ENCODE measurements at places on chromosomes 2 and 18.

- no peak for DNase-seq
Measured at GRCh38 chr2:236334122-236334876, 70.1 kb upstream of the ASB18 start.

DNA sequence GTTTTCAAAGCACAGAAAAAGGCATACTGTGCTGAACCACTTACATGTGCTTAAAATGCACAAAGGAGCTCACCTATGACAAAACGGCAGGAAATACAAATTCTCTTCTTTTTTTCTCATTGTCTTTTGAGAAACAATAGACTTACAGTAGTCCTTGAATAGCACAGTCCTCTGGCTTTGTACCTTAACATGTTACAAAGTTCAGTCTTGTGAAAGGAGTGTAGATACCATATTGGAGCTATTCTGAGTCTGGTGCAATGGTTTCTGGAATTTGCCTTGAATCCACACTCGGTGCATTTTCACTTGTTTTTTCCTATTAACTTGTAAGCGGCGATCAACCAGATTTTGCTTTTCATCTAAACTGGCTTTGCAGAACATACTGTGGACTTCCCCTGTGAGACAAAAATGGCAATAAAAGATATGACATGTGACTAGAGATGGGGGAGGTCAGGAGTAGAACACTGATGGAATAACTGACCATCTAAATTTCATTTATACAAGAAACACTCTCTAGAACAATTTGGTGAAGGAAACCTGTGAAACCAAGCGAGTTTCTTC, 109.7 kb downstream of the METTL8 start:
- DNase-seq, result no peak

DNA sequence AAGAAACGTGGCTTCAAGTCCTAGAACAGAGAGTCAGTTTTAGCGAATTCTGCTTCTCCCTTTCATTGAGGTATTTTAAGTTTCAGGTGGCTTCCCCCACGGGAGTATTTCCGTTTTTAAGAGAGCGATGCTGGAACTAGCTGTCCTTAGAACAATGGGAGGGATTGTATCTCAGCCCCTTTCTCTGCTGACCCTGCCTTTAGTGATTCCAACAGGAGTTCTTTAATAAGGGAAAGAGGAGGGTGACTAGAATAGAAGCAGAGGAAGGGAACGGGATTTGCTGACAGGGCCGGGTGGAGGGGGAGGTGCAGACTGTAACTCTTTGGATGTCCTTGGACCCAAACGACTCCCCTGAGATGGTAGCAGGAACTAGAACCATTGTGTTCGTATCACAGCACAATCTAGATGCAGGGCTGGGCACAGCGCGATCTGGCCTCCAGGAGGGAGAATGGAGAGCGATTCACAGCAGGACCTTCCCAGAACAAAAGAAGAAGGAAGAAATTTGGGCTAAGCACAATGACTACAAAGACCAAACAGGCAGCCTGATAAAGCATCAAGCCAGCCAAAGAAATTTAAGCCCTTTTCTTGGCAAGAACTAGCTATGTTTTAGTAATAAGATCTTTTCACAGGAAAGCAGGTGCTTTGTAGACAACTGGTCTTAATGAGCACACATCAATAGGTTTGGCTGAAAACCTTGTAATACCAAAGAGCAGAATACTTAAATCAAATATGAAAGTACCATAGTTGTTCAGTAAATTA, 15.8 kb upstream of the RTTN start:
- DNase-seq, result no peak

DNA sequence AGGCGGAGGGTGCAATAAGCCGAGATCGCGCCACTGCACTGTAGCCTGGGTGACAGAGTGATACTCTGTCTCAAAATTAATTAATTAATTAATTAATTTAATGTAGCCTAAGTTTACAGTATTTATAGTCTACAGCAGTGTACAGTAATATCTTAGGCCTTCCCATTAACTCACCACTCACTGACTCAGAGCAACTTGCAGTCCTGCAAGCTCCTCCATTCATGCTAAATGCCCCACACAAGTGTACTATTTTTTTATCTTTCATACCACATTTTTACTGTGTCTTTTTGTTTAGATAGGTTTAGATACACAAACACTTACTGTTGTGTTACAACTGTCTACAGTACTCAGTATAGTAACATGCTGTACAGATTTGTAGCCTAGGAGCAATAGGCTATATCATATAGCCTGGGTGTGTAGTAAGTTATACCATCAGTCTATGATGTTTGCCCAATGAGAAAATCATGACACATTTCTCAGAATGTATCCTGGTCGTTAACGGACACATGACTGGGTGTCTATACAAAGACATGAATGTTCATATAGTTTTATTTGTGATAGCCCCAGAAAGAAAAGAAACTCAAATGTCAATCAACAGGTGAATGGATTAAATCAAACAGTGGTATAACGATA, 15.8 kb upstream of the RNU2-63P start:
- DNase-seq, result no peak

- no peak for DNase-seq
Measured at GRCh38 chr2:49332415-49332814, 178.1 kb upstream of the FSHR start.

GRCh38 chr2:100000915-100001707, 141.3 kb downstream of the AFF3 start:
- DNase-seq, result no peak

DNA sequence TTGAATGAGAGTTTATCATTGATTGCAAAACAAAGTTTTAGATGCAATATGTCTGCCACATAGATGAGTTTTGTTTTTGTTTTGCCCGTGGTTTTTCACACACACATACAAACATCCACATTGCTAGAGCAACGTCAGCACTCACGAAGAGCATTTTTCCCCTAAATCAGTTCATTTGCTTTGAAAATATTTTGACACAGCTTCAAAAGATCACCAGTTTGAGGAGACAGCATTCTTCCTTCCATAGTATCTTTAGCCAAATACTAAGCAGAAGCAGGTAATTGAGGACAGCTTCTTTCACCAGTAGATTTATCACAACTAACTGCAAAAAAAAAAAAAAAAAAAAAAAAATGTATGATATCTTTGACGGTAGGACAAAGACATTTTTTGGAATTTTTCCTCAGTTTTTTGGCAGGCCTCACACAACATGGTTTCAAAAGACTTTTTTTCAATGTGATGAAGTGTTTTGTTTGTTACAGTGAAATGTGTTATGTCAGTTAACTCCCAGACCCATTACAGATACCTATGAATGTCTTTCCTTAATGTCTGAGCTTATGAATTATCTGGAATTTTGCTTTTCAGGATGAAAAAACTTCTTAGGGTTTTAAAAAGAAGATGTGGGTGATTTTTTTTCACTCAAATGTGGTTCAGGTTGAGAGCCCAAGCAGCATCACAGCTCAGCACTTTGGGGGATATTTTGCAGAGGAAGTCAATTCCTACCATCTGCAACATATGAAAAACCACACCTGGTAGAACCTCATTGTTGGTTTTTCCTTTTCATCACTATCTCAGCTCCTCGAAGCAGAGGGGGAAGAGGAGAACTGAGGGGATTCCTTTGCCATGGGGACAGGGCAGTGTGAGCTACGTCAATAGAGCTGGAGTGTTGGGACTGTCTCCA, 31.6 kb downstream of the AOX1 start:
- DNase-seq, result no peak

- DNase-seq, result no peak
Measured at GRCh38 chr2:47708801-47709499, 74.0 kb upstream of the MSH6 start.

GRCh38 chr2:233832869-233833311, 21.4 kb downstream of the HJURP start:
- DNase-seq, result no peak

DNA sequence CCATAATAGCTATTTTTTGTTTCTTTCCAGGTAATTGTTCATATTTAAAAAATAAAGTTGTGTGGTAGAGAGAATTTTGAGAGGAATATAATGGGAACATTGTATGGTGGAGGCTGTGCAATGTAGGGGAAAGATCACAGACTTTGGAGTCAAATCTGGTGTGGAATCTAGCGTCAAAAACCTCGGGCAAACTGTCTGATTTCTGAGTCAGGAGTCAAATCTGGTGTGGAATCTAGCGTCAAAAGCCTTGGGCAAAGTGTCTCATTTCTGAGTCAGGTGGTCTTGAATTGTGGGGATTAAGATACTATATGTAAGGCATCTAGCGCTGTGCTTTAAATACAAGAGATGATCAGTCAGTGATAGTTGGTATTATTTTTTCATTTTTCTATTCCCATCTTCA, 5.1 kb downstream of the PTPN4 start:
- no peak for DNase-seq
